G401 (cell line): ENCODE measurements at places on chromosomes 13 and 19. TPM values are rescaled to one million over a fixed set of nuclear protein-coding genes. Genes with fewer than 3 reads are reported as not detected.

- no peak for DNase-seq
Measured at GRCh38 chr19:40672038-40672437, 18.4 kb downstream of the NUMBL start.

DNA sequence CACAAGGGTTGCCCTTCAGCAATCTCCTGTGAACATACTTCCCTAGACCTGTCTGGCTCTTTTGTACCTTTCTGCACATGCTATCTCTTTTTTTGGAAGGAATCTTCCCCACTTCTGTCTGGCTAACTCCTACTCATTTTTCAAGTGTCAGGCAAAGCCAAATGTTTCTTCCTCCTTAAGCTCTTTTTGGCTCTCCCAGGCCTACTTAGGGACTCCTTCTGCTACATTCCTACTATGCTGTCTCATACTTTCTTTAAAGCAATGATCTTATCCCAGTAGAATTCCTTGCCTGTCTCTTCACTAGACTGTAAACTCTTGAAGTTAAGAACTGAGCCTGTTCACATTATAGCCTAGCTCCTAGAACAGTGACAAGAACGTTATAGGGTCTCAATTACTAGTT, 114.9 kb upstream of the WASF3 start:
- DNase-seq: no peak

DNA sequence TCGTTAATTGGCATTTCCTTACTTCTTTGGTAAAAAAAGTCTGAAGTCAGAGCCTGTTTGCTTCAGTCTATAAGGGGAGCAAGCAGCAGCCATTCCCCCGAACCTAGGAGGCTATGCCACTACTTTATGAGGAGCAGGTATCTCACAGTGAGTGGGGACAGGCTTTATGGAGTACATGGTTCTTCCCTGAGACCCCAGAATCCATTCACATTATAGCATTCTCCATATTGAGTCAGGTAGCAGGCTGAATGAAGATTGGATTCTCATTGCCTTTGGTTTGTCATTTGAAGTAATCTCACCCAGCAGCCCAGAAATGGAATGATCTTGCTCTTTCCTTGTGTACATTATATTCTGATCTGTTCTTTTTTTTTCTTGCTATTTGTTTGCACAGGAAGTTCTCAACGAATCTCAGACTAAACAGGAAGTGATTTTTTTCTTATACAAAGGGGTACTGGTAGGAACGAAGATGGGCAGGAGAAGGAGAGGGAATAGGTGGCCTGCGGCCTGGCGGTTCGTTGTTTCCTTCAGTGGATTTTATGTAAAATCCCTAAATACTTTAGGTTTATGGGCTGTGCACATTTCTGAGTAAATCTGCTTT, 74.4 kb downstream of the ARHGAP35 start:
- DNase-seq: no peak

DNA sequence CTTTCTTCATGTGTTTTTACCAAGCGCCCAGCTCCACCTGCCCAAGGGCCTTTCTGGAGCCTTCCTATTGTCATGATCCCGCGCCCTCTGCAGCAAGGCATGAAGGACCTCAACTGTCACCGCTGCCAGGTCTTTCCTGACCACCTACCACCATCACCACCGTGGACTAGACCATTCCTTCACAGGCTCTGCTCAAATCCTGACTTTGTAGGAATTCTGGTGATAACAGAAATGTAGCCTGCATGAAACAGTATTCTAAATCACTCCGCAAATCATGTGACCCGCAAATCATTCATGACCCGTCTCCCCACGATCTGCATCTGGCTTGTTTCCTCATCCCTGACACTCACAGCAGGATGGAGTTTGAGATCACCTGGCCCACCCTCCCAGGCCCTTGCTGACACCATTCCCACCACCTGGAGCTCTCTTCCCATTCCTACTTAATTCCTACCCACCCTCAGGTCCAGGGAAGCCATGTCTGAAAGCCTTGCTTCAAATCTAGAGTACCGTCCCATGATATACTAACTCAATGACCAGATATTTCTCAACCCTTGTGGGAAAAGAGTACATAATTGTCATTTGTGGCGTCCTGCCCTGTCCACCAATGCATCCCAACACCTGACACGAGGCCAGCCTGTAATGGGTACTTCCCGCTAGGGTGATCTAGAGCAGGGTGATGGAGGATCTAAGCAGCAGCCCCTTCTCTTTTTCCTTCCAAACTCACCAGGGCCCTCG, 1.3 kb downstream of the UBE2S start:
- no peak for DNase-seq

GRCh38 chr13:45219123-45219891, 18.5 kb upstream of the KCTD4 start:
- no peak for DNase-seq

- no peak for DNase-seq
Measured at GRCh38 chr19:12117201-12117970, 22.8 kb downstream of the ZNF20 start.

DNA sequence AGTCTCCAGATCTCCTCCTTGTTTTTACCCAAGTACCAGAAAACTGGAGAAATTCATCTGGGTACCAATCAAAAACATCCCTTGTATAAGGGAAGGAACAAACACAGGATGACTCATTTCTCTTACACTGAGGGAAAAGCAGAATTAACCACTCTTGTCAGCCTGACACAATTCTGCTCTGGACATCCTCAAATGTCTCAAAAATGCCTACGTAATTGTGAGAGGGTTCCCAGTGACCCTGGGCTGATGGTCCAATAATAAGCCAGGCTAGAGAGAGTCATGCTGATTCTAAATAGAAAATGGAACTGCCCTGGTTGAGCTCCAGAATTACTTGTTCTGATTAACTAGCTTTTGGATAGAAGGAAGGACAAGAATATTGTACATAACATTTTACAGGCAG, 14.5 kb downstream of the ZNF708 start:
- DNase-seq: peak; percentile 14

GRCh38 chr19:40609561-40610395, 8.6 kb downstream of the LTBP4 start:
- peak; percentile 12 for DNase-seq

DNA sequence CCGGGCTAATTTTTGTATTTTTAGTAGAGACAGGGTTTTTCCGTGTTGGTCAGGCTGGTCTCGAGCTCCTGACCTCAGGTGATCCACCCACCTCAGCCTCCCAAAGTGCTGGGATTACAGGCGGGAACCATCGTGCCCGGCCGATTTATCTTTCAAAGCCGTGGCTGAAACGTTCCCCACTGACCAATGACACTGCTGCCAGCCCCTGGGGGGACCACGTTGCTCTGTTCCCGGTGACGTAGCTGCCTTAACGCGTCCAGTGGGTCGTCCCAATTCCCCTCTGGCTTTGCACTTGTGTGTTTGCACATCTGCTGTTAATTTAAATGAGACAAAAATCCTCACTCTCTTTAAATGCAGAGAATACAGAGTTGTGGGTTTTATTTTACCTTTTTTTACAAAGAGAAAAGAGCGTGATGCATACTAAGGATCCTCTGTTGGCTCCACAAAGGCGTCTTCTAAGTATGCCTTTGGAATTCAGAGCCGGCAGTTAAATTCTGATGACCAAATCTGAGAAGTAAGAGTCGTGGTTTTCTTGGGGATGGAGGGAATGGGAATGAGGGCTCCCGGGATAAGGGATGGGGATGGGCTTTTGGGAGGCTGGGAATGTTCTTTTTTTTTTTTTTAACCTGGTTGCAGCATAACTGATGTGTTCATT, 18.6 kb upstream of the LMTK3 start:
- no peak for DNase-seq

DNA sequence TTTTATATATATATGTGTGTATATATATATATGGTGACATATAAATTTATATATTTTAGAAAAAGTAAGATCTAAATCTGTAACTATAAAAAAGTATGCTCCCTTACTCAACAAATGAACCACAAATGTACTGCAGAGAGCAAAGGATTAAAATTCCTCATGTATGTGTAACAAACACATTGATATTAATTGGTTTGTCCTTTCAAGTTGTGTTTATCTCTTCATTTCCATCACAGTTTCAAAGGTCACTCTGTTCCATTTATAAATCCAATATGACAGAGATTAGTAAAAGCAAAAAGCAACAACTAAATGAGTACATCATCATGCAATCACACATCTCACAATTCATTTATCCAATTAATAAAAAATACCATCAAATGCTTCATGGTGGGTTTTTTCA, 247.9 kb downstream of the DACH1 start:
- DNase-seq: no peak

DNA sequence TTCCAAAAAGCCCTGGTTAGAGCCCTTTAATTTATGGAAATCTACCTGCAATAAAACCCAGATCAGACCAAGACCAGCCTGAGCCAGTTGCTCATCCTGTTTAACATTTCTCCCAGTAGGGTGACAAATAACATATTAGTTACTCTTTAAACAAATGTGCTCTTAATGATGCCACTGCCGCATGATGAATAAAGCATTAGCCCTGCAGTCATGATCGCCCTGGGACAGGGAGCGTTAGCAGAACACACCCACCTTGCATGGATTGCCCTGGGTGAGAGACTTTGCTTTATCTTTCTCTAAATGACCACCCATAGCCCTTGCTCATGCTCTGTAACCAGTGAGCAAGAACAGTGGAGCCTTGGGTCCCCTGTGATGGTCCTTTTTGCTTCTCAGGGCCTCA, 362.4 kb downstream of the ENOX1 start:
- DNase-seq: no peak

- no peak for DNase-seq
Measured at GRCh38 chr13:79680485-79680884, 199.5 kb downstream of the NDFIP2 start.

DNA sequence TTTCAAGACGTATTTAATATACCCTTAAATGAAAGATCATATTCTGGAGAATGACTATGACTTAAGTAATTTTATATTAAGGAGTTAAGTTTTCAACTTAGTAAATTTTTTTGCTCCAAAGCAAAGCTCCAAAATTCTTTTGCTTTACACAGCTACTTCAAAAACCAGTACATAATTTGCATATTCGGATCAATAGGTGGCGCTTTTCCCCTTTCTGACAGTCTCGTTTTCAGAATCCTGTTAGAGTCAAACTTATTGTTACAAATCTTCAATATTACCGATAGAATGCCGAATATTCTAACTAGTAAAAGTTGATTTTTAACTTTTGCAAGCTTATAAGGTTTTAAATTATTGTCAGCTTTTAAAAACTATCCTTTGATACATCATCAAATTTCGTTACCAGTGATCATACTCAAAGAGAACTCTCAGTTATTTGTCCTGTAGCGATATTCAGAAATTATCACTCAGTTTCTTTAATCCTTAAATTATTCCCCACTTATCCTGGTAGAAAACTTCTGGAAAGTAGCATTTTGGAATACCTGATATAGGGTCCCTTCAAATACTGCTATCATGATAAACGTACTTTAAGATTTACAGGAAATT, 852.7 kb upstream of the KLHL1 start:
- DNase-seq: peak; percentile 39

GRCh38 chr19:5536337-5536894, 31.3 kb downstream of the TINCR start:
- peak; percentile 72 for DNase-seq

GRCh38 chr13:99442273-99442895, 58.9 kb upstream of the TM9SF2 start:
- DNase-seq: peak; percentile 59

GRCh38 chr19:38686530-38686888, 39.1 kb downstream of the ACTN4 start:
- no peak for DNase-seq

The BEST2 gene
- not detected in 2 replicates for total RNA-seq

The MEDAG gene
- total RNA-seq: not detected in 2 replicates

The REEP6 gene
- total RNA-seq: 18.4 and 20.6 TPM in 2 replicates

The SH2D3A gene
- total RNA-seq: 12.2 and 16.1 TPM in 2 replicates

The ZNF573 gene
- total RNA-seq: 1.8 and 13.2 TPM in 2 replicates
